ENCODE measurements at places on chromosomes 12 and 14. TPM values are rescaled to one million over a fixed set of nuclear protein-coding genes. Genes with fewer than 3 reads are reported as not detected.

The ESRRB gene
- 0.47 TPM for total RNA-seq

The PTPRB gene
- total RNA-seq: 2.3 TPM

The RESF1 gene
- 75.2 TPM for total RNA-seq

The MAP3K9 gene
- 0.47 TPM for total RNA-seq

The PTPRO gene
- total RNA-seq: 3.9 TPM

The NYNRIN gene
- total RNA-seq: 3.1 TPM

- no peak overlapping the region for H3K4me3 ChIP-seq
- no peaks in the 10 kb centered on the region for H3K36me3 ChIP-seq
- H3K27ac ChIP-seq: no peak overlapping the region
- no peaks in the 10 kb centered on the region for H3K27me3 ChIP-seq
Measured at GRCh38 chr14:38278035-38278434, 22.1 kb upstream of the CLEC14A start.

GRCh38 chr12:107917912-107918800 lies 143.7 kb downstream of the ASCL4 start:
- H3K4me3 ChIP-seq: no peak overlapping the region
- H3K27me3 ChIP-seq: no peaks in the 10 kb centered on the region
- no peak for DNase-seq

- H3K36me3 ChIP-seq: no peaks in the 10 kb centered on the region
- H3K4me1 ChIP-seq: no peaks in the 10 kb centered on the region
- no peak overlapping the region for H3K4me3 ChIP-seq
- no peak for DNase-seq
Measured at GRCh38 chr14:95250140-95250769, 69.5 kb downstream of the CLMN start.

GRCh38 chr12:117030187-117030900 lies 68.9 kb downstream of the TESC start:
- no peak overlapping the region for H3K27ac ChIP-seq
- H3K4me1 ChIP-seq: peaks cover 18% of the 10 kb centered on the region
- no peak for DNase-seq
- peaks cover 2% of the 10 kb centered on the region for H3K27me3 ChIP-seq
- H3K4me3 ChIP-seq: no peak overlapping the region
- H3K36me3 ChIP-seq: peaks cover 17% of the 10 kb centered on the region

GRCh38 chr12:92446083-92446460 lies 256.7 kb upstream of the PLEKHG7 start:
- no peak for DNase-seq
- no peaks in the 10 kb centered on the region for H3K27me3 ChIP-seq
- no peaks in the 10 kb centered on the region for H3K36me3 ChIP-seq
- H3K27ac ChIP-seq: peak overlapping the region; percentile 71
- no peak overlapping the region for H3K4me3 ChIP-seq

- no peak for DNase-seq
- H3K36me3 ChIP-seq: no peaks in the 10 kb centered on the region
- H3K27me3 ChIP-seq: no peaks in the 10 kb centered on the region
- no peak overlapping the region for H3K27ac ChIP-seq
- H3K4me1 ChIP-seq: no peaks in the 10 kb centered on the region
Measured at GRCh38 chr12:91505006-91505405, 322.4 kb upstream of the DCN start.

DNA sequence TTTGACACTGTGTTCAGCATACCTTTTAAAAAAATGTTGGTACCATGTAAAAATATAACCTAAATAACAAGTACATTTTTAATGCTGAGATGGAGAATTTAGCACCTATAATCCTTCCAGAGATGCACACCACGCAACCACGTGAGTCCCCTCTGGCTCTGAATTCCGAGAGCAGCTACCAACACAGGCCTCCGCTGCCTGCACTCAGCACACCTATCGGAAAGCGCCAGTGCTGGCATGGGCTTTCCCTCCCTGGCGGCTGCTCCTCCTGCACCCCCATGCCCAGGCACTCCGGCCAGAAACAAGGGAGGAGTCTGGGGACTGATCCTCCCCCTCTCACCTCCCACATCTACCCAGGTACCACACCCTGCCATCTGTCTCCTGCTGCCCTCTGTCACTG lies 47.0 kb downstream of the ITPK1 start:
- H3K27ac ChIP-seq: no peak overlapping the region
- no peaks in the 10 kb centered on the region for H3K36me3 ChIP-seq
- H3K27me3 ChIP-seq: no peaks in the 10 kb centered on the region
- DNase-seq: no peak
- H3K4me3 ChIP-seq: no peak overlapping the region
- H3K4me1 ChIP-seq: peaks cover 4% of the 10 kb centered on the region

DNA sequence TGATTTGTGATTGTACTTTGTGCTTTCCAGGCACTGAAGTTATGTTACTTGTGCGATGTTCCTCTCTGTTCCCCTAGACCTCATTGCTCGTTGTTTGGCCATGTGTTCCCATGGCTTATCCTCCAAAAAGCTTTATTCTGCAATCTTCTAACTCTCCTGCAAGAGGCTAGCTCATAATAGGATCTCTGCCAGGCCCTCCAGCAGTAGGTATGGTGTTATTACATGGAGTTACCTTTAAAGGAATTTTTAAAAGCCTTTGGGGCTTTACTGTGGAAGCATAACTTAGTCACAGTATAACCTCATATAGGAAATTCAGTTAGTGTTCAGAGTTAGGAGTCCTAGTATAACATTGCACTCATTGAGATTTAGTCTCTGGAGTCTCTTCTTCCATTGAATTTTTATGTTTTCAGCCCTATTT lies 292.3 kb downstream of the RAD51B start:
- no peaks in the 10 kb centered on the region for H3K36me3 ChIP-seq
- no peak overlapping the region for H3K4me3 ChIP-seq
- no peak overlapping the region for H3K27ac ChIP-seq
- DNase-seq: no peak

DNA sequence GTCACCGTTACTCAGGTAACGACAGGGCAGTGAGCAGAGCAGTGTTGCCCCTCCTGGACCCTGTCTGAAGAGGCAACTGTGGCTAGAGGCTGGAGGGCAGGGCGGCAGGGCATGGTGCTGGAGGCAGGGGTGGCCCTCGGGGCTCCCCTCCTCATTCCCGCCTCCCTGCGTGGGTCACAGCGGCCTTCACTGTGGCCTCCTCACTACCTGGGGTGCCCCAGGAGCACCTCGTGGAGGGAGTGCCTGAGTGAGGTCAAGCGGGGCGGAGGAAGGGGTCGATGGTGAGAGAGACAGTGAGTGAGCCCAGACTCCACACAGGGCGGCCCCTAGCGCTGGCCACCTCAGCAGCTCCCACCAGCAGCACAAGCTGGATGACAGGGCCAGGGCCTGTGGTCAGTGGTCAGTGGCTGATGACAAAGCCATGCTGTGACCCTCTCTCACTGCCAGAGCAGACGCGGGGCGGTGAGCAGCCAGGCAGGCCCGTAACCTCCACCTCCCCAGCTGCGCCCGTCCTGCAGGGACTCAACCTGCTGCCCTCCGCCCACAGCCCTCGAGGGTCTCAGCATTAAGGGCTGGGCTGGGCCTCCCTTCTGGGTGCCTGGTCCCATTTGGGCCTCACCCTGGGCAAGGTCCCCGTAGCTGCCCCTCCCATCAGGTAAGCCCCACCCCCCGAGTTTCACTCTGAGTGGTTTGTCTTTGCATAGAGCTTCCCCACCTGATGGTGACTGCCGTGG lies 17.8 kb downstream of the GPR132 start:
- no peak overlapping the region for H3K4me3 ChIP-seq
- H3K27me3 ChIP-seq: peaks cover 25% of the 10 kb centered on the region
- no peaks in the 10 kb centered on the region for H3K4me1 ChIP-seq
- DNase-seq: no peak
- H3K27ac ChIP-seq: no peak overlapping the region
- no peaks in the 10 kb centered on the region for H3K36me3 ChIP-seq

DNA sequence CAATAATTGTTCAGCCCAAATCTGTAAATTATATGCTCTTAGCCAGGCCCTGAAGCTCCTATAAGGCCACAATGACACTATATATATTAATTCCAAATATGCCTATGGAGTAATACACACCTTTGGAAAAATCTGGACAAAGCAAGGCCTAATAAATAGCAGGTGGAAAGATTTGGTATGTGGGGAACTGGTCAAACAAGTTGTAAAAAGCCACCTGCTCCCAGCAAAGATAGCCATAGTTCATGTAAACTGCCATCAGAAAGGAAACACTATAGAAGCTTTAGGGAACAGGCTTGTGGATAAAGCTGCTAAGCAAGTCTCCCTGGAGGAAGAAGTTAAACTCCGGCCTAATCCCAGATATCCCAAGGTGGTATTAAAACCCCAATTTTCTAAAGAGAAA lies 29.7 kb downstream of the PRMT8 start:
- no peaks in the 10 kb centered on the region for H3K4me1 ChIP-seq
- no peaks in the 10 kb centered on the region for H3K27me3 ChIP-seq
- no peak overlapping the region for H3K27ac ChIP-seq
- no peak for DNase-seq

- no peaks in the 10 kb centered on the region for H3K36me3 ChIP-seq
- DNase-seq: no peak
- H3K27ac ChIP-seq: no peak overlapping the region
- no peaks in the 10 kb centered on the region for H3K27me3 ChIP-seq
Measured at GRCh38 chr12:115044073-115044472, 360.1 kb upstream of the TBX3 start.

DNA sequence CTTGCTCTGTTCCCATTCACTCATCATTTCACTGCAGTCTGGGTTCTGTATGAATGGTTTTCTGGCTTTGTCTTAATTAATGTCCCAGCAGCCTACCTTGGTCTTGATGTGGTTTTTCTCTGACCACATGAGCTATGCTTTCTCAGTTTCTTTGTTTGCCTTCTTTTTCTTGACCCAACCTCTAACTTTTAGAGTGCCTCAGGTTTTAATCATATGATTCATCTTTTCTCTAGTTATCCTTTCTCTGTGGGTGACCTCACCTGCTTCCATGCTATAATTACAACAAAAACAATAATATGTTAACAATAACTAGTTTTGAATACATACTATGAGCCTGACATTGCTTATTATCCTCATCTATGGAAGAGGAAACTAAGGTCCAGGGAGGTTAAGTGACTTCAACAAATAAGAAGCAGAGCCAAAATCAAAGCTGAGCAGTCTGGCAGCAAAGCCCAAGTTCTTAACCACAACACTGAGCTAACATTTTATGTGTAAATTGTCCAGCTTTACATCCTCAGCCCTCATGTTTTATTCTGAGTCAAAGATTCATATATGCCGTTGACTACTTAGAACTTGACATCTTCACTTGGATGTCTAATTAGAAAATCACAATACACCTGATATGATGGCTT lies 4.7 kb upstream of the EPYC start:
- H3K4me1 ChIP-seq: no peaks in the 10 kb centered on the region
- no peaks in the 10 kb centered on the region for H3K36me3 ChIP-seq
- DNase-seq: no peak
- no peak overlapping the region for H3K27ac ChIP-seq
